ENCODE measurements at places on chromosomes 4 and X.

- DNase-seq, result no peak
Observed at GRCh38 chr4:162131256-162131655, 32.5 kb downstream of the FSTL5 start.

- DNase-seq, result no peak
Observed at GRCh38 chr4:168880811-168881595, 129.1 kb downstream of the CBR4 start.

GRCh38 chr4:156158747-156159146 is 205.1 kb upstream of the CTSO start:
- DNase-seq, result no peak

- DNase-seq, result no peak
Observed at GRCh38 chr4:22048323-22048722, 99.8 kb upstream of the KCNIP4 start.

- no peak for DNase-seq
Observed at GRCh38 chr4:140346136-140346535, 27.3 kb upstream of the SCOC start.

DNA sequence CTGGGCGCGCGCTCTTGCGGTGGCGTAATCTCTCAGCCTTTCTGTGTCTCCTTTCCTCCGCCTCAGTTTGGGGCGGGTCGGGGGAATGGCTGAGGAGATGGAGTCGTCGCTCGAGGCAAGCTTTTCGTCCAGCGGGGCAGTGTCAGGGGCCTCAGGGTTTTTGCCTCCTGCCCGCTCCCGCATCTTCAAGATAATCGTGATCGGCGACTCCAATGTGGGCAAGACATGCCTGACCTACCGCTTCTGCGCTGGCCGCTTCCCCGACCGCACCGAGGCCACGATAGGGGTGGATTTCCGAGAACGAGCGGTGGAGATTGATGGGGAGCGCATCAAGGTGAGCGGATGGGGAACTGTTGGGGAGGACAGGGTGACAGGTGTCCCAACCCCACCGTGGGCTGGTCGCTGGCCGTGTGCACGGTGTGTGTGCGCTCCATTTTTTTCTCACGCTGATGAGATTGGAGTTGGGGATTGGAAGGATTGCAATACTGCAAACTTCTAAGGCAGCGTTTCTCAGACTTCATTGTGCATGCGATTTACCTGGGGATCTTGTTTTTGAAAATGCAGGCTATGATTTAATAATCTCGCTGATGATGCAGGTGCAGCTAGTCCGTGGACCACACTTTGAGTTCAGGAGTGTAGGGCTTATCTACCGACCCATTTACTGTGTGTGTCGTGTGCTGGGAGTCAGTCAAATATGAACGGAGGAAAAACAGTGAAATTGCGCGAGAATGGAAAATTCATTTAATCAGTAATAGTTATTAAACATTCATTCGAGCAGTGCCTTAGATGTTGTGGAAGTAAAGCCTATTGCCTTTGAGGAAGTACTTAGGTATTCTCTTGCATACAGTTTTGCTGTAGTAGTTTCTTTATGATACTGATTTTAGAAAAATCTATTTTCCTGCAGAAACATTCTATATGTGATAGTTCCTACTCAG is at the start of gene RAB33B:
TSS of gene RAB33B (plus strand) at position 11 of the 935 bp plus-strand sequence. CDS start at position 86, 75 bp downstream.
- DNase-seq, result no peak

GRCh38 chr4:38091636-38092035 is 131.4 kb downstream of the PTTG2 start:
- DNase-seq, result no peak

DNA sequence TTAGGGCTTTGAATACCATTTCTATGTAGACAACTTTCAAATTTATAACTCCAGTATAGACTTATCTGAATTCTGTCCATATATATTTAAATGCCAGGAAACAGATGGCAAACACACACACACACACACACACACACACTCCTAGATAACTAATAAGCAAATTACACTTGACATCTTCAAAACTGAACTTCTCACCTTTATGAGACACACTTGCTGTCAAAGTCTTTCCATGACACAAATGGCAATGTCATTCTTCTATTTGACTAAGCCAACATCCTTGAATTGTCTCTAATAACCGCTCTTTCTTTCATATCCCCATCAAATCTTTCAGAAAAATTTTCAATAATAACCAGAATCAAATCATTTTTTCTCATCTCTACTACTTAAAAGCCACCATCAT is 402.4 kb downstream of the PCDH18 start:
- no peak for DNase-seq

GRCh38 chr4:65661471-65661870 is 8.8 kb downstream of the EPHA5 start:
- DNase-seq, result no peak

DNA sequence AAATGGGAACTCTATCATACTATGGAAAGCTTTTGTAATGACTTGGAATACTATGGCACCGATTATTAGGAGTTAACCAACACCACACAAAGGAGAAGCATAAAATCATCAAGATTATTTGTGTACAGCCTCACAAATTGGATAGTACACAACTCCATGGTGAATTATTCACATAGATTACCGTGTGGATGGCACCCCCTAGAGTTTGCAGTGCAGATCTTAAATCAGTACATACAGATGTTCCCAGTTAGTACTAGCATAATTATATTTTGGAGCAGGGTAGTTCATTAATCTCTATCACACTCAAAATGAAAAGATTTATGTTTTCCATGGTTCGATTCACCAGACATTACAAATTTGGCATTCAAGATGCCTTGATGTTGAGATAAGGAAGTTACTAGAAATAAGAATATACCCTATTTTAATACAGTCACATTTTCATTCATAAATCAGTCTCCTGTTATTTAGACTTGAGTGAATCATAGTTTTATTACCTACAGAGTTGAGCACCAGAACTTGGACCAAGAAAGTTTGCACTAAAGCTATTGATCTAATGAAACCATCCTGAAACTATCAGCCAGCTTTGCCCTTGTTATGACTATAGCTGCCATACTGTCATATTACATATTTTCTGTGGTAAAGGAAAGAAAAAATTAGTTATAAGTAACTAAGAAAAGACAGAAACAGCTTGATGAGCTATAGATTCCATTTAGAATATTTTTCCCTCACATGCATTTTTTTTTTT is 531.8 kb downstream of the GLUD2 start:
- no peak for DNase-seq

GRCh38 chr4:8637456-8637984 is 45.0 kb downstream of the CPZ start:
- DNase-seq, result no peak

DNA sequence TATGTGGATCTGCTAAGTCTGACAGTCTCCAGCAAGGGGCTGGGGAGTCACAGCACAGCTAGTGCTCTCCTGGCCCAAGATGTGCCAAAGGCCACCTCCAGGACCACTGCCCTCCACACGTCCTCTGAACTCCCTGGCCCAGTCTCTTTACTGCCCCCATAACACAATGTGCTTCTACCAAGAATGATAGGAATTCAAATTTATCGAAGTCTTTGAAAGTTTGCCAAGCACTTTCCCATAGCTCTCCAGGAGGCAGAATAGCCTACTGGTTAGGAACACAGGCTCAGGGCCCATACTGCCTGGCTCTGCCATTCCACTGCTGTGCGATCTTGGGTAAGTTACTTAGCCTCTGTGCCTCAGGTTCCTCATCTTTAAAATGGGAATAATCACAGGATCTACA is 86.7 kb downstream of the NHSL2 start:
- no peak for DNase-seq

DNA sequence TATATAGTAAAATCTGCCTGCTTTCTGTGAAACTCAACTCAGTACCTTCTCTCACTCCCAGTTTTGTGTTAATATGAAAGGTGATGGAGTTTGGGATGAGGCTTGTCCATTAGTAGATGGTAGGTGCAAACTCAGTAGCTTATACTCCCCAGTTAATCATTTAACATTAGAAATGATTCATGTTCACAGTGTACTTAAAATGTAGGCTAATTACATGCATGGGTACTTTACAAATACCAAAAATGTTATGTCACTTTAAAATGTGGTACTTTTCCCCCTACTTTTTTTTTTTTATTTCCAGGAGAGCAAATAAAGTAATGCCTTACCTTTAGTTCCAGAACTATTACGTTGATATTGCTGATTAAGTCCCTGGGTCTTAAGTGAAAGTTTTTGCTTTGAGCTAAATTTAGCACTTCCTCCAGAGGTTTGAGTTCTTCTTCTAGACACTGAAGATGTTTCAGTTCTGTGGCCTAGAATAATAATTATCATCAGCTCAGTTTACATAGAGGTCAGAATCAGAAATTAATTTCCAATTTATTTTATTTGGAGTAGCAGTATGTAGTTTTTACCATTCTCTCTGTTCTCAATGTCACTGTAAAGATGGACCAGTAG is 3.0 kb downstream of the IL2 start:
- DNase-seq, result no peak

DNA sequence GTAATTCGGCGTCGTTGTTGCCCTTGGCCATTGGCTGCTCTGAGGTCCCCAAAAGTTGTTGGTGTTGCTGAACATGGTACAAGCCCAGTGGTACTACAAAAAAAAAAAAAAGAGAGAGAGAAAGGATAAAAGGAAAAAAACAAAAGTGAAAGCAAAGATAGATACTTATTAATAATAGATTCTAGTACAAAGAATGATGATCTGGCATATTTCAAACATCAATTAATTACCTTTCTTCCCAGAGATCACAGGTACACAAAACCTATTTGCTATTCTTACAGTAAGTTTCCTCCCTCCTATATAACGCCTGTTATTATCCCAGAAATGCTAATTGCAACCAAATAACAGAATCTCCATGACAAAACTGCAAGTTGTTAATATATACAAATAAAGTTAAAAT is 188.9 kb downstream of the FBXW7 start:
- DNase-seq, result no peak

DNA sequence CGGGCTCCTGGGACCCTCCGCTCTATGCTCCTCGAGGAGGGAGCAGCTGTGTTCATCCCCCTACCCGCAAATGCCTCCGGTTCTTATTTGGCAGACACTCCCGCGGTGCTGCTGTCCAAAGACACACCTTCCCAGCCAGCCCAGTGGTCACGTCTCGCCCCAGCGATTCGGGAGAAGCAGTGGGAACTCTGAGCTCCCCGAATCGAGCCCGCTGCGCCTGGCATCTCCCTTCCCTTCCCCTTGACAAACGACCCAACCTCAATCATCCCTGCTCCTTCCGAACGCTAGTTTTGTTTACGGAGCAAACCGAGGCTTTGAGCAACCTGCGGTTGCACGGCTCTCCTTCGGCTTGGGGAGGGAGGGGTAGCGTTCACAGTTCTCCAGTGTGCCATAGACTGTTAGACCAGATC is 317 bp upstream of the FRMPD4 start:
- DNase-seq, result no peak

GRCh38 chrX:134459683-134460004 is 321 bp upstream of the HPRT1 start:
- no peak for DNase-seq

DNA sequence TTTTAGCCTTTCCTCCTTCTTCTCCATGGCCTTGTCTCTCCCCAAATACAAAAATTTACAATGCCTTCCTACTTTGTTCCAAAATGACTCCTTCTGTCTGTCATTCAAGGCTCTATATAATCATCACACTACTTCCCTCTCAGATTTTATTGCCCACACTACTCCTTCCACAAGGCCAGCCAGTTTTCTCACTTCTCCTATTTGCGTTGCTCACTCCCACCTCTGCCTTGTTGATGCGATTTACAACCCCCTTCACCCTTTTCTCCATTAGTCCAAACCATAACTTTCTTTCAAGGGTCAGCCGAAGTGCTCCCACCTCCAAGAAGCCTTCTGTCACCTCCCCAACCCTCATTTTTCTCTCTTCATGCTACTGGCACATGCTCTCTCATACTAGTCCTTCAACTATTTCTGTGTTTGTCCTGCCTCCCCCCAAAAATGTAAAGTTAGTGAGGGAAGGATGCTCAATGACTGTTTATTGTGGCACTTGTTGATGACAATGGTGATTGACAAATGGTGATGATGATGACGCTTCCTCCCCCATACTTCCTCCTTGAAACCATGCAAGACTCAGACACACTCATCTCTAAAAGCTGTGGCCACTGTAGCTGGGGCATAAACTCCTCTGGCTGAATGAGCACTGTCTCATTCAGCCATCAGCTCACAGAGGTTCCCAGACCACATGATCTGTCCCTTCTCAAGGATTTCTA is 2.7 kb upstream of the XKRX start:
- no peak for DNase-seq

DNA sequence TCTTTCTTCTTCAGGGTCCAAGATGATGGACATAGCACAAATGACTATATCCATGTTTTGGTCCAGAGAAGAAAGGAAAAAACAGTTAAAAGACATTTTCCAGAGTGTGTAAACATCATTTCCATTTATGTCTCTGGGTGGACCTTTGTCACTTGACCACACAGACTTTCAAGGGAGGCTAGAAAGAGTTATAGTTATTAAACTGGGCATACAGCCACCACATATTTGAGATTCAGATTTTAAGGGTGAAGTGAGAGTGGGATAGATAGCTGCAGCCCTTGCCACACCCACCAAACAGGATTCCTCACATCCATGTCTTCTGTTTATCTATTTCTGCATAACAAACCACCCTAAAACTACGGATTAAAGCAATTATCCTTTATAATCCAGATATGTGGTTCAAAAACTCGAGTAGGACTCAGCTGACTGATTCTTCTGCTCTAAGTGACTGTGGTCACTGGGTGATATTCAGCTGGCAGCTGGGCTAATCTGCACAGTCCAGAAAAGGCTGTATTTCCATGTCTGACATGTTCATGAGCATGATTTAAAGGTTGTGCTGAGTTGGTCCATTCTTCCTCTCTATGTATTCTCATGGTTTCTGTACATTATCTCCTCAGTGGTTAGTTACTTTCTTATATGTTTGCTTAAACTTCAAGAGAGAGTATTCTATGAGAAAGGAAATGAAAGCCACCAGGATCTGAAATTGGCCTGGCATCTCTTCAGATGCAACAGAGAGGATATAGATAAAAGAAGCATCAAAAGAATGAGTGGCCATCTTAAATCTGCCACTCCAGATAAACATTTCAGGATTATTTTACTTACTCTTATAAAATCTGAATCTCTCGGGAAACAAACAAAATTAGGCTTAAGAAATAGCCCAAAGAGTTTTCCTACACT is 459.8 kb upstream of the CTSO start:
- DNase-seq, result no peak

DNA sequence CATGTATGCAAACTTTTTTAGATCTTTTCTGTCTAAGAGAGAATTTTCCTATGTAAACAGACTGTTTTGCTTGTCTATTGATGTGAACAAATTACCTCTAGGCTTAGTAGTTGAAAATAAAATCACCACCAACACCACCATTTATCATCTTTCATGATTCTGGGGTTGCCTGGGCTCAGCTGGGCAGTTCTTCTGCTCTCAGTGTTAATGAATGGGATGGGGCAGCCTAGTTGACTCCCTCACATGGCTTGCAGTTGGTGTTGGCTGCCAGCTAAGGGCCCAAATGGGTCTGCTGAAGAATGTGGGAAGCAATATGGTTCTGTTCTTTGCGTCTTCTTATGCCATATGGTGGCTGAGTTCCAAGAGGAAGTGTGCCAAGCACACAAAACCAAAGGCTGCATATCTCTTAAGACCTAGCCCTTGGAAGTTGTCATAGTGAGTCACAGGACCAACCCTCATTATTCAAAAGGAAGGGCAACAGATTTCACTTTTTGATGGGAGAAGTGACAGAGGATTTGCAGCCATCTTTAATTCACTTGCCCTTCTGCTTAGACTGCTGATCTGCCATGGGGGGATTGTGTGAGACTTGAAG is 17.9 kb downstream of the REELD1 start:
- DNase-seq, result no peak

- DNase-seq, result no peak
Observed at GRCh38 chrX:103640401-103641155, 11.8 kb downstream of the TCEAL1 start.
